ENCODE measurements at places on chromosomes 6 and 20. TPM values are rescaled to one million over a fixed set of nuclear protein-coding genes. Genes with fewer than 3 reads are reported as not detected.
A peak's percentile ranks its signal among the peaks of the same experiment; 100 is the strongest.

TIAM2 gene
- total RNA-seq, result 9.2 TPM

- DNase-seq, result no peak
Observed at GRCh38 chr6:101404775-101405174, 11.3 kb downstream of the GRIK2 start.

PROKR2 gene
- total RNA-seq, result not detected

- no peak for DNase-seq
Observed at GRCh38 chr20:2515203-2515602, 6.5 kb upstream of the ZNF343 start.

- DNase-seq, result peak; percentile 55
Observed at GRCh38 chr20:62760856-62761758, 35.2 kb upstream of the MRGBP start.

DNA sequence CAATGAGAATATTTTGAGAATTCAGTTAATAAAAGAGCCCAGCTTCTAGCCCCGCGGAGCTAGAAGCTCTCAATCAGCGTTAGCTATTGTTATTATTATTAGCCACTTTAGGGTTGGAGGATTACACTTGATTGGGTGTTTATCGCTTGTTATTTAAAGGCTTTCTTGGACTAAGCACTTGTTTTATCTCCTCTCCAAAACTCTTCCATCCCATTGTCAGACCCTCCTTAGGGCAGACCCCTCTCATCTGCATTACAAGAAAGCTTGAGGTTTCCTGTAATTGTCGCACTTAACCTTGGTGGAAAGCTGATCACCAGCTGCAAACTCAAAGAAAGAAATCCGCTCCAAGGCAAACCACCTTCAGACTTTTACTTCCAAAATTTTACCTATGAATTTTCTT lies 4.8 kb downstream of the DPPA5 start:
- DNase-seq, result no peak

KCNK15 gene
- total RNA-seq, result 1.3 TPM

GRCh38 chr20:35720165-35721123 lies 21.2 kb downstream of the ROMO1 start:
- DNase-seq, result no peak

GRCh38 chr20:53599378-53599777 lies 5.7 kb upstream of the ZNF217 start:
- no peak for DNase-seq

DNA sequence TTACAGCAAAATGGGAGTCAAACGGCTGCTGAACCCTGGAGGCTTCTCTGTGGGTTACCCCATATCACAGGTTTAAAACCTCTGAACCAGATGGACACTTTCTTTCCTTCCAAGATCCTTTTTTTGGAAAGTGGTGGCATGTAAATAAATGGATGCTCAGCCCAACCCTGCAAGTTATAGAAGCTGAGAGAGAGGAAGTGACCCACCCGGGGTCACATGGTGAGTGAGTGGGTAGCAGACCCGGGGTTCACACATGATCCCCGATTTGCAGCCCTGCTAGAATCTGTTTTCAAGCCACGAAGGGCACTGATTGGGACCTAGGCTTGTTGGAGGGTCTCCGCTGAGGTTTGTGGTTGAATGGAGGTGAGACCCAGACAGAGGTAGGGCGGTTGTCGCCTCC lies 32.0 kb downstream of the SIRPA start:
- no peak for DNase-seq

DNA sequence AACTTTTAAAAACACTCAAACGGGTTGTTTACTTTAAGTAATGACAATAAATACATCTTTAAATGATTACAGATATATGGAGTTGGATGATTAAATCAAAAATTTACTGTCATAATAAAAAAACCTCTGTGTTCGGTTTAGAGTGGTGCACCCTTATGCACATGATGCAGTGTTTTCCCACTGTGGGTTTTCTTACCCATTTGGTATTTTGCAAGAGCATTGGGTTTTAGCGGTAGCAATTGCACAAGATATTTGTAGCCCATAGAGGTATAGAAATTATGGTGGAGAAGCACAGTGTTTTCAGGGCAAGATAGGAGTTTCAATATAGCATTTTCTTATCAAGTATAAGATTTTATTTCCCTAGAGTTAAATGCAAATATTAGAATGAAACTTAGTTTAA lies 410.8 kb upstream of the PLCB4 start:
- DNase-seq, result no peak

DNA sequence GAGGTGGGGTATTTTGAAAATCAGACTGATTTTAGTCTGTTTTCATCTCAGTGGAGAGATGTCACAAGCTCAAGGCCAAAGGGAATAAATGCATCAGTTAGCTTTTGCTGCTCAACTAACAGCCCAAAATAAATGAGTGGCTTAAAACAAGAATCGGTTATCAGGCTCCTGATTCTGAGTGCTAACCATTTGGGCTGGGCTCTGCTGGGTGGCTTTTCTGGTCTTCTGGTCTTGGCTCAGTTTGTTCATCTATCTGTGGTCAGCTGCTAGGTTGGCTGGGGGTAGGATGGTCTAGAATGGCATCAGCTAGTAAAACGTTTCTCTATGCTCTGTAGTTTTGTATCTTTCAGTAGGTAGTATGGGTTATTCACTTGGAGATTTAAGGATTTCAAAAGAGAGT lies 357.5 kb upstream of the JAG1 start:
- no peak for DNase-seq

DNA sequence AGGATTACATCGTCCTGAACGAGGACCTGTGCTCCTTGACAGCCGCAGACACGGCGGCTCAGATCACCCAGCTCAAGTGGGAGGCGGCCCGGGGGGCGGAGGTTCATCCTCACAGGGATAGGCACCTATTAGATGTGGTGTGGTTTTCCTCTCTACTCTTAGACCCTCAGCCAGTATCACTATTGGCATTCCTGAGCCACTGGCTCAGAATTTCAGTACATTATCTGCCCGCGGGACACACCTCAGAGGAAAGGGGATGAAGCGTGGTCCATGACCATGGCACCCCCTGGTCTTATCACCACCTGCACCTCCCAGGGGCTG lies 34.6 kb upstream of the HLA-G start:
- DNase-seq, result no peak

DNA sequence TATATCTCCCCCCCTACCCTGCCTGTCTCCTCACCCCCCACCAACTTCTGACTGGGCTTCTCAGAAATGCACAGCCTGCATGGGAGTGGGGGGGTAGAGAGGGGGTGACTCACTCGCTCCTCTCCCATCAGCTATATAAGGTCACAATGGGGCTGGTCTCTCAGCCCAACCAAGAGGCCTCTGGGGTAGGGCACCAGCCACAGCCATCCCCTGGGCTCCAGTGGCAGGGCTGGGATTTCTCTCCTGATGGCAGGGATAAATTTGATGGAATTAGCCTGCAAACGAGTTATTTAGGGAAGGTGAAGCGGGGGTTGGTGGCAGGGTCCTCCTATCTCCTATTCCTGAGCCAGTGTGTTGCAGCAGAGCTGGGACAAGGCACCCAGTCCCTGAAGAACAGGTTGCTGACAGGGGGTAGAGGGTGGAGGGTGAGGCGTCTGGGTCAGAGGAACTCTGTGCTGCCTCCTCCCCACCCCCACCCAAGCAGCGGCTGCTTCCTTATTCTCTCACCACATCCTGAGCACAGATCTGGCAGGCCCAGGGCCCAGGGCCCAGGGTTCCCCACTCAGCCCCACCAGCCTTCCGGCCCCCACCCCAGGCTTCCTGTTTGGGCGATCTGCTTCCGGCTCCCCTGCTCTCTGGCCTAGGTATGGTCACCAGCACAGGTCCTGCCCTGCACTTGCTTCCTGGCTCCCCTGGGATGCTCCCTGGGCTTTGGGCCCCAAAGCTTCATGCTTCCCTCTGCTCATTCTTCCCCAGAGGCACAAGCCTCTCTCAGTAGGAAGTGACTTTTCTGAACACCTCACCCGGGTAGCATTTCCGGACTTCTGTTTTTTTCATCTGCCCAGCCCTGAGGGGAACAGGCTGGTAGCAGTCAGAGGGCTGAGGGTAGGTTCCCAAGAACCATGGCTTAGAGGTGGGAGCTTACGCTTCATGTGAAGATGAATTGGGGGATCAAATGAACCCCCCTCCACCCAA lies 4.0 kb downstream of the PPP1R18 start:
- DNase-seq, result peak; percentile 94

SLC2A10 gene
- 6.7 TPM for total RNA-seq

DNA sequence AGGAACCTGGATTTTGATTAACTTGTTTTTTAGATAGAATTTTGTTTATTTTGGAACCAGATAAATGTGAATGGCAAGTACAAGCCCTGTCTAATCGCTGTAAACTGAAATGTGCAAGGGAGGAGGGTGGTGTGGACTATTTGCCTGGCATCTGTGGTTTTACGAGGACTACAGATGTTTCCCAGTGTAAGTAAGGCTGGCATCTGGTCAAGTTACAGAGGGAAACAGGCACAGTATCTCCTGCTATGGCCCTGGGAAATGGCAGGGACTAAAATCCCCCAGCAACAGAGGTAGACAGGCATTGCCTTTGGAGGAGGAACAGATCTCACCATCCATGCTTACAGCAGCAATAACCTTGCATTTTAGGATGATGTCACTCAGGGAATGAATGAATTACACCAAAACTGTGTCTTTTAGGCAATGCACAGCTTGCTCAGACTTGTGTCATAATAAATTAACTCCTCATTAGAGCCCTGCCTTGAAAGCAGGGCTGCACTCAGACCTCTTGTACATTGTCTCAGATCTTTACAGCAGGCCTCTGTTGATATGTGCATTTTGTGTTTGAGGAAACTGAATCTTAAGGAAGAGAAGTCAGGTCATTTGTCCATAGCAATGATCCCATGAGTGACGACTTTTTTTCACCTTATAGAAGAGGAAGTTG lies 96.2 kb downstream of the TCP11 start:
- DNase-seq, result no peak

DNA sequence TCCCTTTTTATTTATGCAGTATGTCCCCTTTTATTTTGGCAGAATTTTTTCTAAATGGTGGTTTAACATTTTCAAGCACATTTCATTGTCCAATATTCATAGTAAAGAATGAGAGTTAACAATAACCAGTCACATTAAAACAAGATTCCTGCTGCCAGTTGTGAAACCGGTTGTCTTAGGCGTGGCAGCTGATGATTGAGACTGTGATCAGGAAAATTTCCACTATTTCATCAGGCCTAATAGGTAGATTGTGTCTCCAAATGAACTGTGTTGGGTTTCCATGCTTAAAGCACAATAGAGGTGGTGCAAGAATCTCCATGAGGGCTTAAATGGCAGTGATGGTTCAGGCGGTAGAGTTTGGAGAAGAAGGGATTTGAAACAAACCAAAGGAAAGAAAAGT lies 15.3 kb downstream of the PRDM1 start:
- DNase-seq, result no peak

DNA sequence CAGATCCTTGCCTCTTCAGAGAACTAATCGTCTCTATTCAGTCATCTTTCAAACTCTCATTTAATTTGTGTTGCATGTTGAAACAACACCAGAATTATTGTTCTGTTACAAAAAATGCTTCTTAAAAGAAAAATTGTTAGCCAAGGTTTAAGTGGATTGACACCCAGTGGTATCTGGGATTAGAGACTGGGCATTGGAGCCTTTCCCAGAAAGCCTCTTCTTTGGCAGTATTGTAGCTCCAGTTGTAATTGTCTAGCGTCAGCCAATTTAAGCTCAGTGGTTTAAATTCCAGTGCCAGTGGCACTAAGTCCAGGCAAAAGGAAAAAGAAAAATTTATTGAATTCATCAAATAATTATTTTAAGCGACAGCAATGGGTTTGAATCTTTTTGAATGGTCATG lies 801 bp downstream of the CCDC28A start:
- DNase-seq, result no peak

LHFPL5 gene
- not detected for total RNA-seq

TREML2 gene
- not detected for total RNA-seq

RIPOR2 gene
- total RNA-seq, result 2.4 TPM

BMP7 gene
- 34.9 TPM for total RNA-seq

GPSM3 gene
- 7.5 TPM for total RNA-seq

- DNase-seq, result no peak
Observed at GRCh38 chr20:15071085-15071808, 733.8 kb upstream of the FLRT3 start.

Measured in right cardiac atrium (tissue), 5 donors.